ENCODE measurements at places on chromosomes 1 and 21.

GRCh38 chr1:240790856-240791255, 178.9 kb upstream of the GREM2 start:
- no peak for DNase-seq

DNA sequence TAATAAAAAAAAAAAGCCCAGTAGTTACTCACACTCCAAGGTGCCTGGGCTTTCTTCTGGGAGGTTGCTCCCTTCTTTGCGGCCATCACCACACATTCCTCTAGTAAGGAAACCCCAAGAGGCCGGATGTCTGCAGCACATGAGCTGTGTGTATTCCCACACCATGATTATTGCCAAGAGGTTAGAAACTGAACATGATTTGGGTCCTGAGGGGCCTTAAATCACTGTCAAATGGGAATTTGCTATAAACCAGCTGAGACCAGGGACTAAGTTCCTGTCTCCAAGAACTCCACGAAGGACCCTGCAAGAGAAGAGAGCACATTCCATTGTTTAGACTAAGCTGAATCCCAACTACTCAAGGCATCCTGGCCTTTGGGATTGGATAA, 85.3 kb upstream of the SSX2IP start:
- DNase-seq: no peak

- no peak for DNase-seq
These were observed 181.0 kb upstream of the KLHDC7A start for GRCh38 chr1:18299441-18300338.

DNA sequence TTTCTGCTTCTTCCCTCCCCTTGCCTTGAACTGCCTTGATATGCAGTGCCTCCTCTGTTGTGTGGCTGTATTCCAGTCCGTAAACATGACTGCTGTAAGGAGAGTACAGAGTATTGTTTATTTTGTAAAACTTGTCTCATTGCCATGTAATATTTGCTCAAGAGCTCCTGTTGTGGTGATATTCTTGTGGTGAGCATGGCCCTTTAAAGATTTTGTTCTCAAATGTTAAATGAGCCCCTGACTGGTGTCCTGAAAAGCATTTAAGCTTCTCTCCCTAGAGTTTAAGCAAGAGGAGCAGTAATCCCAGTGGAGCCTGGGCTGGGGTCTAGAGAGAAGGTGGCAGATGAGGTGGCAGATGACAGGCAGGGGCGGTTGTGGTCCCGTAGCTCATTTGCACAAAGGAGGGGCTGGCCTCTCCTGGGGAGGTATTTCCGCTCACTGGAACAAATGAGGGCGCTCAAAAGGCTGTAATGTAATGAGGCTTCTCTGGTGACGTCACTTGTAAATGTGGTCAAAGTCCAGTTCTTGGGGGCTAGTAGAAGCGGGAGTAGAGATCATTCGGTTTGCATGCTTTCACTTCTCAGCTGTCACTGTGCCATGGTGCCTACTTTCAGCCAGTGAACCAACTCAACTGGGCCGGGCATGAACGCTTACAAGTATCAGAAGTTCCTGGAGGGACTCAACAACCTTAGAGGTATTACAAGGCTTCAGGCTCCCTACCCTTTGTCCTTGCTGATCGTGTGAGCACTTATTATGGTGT, 46.0 kb upstream of the MACF1 start:
- no peak for DNase-seq

GRCh38 chr1:111227434-111227833, at the start of gene CHI3L2:
TSS of gene CHI3L2 (plus strand) at chr1:111227713. CDS start at chr1:111227730, 17 bp downstream.
- no peak for DNase-seq

- no peak for DNase-seq
These were observed 163.2 kb upstream of the HMCN1 start for GRCh38 chr1:185570962-185571361.

DNA sequence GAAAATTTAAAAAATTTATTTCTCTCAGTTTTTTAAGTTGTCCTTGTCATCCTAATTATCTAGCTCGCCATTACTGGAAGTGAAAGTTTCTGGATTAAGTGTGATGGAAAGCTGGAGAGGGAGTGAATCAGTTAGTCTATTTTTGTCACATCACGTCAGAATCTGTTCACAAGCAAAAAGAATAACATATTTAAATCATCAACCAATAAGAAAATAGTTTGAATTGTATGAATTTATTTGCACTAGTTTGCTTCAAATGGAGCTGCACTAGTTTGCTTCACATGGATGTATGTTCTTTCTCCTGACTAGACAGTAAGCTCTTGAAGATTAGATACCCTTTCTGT, 22.8 kb downstream of the PHC2 start:
- no peak for DNase-seq

- DNase-seq: no peak
These were observed 8.3 kb downstream of the PADI1 start for GRCh38 chr1:17213148-17213781.

DNA sequence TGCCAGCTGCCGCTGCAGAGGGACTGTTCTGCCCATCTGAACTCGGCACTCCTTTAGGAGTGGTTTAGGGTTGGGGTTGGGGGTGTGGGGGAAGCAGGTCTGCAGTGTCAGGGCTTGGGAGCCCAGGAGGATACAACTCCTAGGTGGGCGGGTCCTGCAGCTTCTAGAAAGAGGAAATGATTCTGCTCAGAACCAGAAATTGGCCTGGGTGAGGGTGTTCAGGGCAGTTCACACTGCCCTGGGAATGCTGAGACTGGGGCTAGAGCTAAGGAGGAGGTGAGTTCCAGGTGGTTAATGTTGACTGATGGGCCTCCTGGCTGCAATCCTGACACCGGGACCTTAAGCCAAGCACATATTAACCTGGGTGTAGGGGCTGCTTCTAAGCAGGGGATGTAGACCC, 4.8 kb upstream of the SLC26A9 start:
- DNase-seq: no peak

- no peak for DNase-seq
These were observed 1028.8 kb downstream of the ADGRL2 start for GRCh38 chr1:82829527-82829926.

GRCh38 chr1:97461782-97462181, 459.1 kb downstream of the DPYD start:
- DNase-seq: no peak

DNA sequence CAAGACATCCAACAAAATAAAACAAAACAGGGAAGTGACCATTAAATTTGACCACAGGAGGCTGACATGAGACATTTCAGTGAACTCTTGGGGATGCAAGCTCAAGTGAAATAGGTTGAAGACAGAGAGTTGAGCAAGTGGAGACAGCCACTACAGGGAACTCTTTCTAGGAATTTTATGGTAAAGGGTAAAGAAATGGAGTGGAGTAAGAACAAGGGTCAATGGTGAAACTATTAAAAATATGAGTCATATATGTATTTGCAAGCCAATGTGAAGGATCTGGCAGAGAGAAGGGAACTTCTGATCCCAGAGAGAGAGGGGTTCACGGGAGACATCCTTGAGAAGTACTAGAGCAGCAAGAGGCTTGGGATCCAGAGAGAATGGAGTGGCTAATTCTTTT, 9.1 kb upstream of the TRABD2B start:
- no peak for DNase-seq

GRCh38 chr1:1291023-1291528, 10.8 kb downstream of the SCNN1D start:
- DNase-seq: no peak

- no peak for DNase-seq
These were observed 57.9 kb upstream of the FGGY start for GRCh38 chr1:59238993-59239392.

- DNase-seq: no peak
These were observed 124.5 kb downstream of the GLIS1 start for GRCh38 chr1:53614231-53615021.

DNA sequence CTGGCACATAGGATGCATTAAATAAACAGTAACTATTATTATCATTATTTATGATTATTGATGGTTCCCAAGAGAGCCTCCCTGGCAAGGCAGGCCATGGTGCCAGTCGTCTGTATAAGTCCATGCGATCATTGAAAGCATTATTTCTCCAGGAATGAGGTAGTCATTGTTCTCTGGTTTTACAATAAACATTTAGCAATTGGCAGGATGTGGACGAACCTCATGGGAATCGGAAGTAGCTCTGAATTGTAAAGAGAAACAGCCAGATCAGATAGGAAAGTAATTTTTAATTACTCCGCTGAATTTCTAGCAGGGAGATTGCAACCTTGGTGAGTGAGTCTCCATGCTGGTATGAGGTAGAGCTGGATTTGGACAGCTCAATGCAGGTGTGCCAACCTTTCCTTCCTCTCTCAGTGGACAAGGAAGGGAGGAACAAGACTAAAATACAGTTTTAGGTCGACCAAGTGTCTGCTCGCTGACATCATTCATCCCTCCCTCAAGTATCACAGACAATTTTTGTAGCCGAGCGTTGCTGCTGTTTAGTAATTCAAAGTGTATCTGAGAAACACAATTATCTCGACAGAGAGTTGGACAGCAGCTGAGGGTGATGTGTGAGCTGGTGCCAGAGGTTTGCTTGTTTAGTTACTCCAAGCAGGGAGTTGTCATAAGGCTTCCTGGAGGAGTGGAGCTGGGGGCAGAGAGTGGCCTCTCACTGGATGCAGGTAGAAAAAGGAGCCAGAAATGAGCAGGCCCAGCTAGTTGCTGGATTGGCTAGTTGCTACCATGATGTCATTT, 250.8 kb downstream of the KCNJ6 start:
- no peak for DNase-seq

- no peak for DNase-seq
These were observed 58.2 kb downstream of the BCAR3 start for GRCh38 chr1:93623436-93623835.

DNA sequence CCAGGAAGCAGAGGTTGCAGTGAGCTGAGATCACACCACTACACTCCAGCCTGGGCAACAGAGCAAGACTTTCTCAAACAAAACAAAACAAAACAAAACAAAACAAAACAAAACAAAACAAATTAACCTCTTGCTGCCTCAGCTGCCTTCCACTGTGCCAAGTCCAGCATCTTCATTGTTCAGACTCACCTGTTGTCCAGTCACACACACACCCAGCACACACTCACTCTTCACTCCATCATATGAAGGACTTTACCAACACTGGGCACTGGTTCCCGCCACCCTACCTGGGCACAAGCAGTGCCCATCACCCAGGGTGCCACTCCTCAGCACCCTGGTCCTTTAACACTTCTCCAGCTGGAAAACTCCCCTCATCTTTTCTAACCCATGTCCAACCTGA, 14.6 kb downstream of the PYCR2 start:
- no peak for DNase-seq

Data from left ventricle myocardium inferior (tissue), 1 donor.